ENCODE measurements at places on chromosomes 7 and 10.

- DNase-seq = no peak
These were observed 4.8 kb upstream of the AKR1B10 start for GRCh38 chr7:134522601-134523000.

DNA sequence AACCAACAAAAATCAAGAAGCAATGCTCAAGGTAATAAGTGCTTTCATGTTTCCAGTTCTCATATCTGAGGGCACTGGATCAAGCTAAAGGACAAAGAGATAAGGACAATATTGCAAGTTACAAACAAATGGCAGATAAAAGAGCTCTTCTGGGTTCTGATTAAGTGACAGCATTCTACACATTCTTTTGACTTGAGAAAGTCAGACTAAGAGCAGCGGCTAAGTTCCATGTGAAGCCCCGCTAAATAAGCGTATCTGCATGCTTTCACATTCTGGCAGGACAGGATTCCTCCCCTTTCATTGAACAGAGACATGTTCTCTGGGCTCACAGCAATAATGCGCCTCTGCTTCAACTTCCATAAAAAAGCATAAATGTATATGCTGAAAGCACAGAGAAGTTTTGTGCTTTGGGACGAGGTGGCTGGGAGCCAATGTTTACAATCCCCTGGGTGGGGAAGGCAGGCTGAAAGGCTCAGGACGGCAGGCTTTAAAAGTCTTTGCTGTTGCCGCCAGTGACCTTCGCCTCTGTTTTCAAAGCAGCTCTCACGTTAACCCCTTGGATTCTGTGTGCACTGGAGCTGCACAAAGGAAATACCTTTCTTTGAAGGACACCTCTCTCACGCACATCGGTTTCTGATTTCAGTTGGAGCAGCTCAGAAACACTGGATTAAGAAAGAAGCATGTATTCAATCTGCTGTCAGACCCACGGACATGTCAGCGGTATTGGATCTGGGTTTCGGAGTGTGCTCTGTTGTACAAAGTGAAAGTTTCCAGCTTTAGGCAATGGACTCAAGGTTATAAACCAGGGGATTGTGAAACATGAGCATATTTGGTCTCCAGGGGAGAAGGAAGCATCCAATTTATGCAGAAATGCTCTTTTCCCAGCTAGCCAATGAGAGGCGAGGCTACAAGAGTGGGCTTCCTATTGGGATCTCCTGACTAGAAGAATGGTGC, 105.4 kb upstream of the FAM133B start:
- DNase-seq = no peak

- no peak for DNase-seq
These were observed 170.1 kb downstream of the ARHGAP12 start for GRCh38 chr10:31758495-31758894.

DNA sequence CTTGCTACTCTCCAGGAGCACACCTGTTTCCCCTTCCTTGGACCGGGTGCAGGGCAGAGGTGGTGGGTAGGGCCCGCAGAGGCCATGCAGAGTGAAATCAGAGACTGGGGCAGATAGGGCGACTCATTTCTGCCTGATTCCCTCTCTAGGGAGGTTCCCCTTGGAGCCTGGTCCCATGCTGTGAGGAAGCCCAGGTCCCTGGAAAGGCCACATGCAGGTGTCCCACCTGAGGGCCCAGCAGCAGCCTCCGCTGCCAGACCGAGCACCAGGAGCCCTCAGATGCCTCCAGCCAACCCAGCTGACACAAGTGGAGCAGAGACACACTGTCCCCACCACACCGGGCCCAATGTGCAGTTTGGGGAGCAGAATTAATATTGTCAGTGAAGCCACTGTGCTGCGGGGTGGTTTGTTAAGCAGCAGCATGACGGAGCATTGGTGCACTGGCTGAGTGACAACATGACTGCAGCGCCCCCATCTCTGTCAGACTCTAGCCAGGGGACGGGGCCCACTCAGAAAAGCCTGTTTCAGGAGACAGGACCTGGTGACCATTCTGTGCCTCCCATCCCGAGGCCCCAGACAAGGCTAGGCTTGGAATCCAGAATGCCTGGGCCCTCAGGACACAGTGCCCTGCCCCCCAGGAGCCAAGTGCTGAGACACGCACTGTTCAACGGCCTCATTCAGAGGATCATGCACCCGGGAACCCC, 30.4 kb upstream of the RET start:
- DNase-seq = no peak

DNA sequence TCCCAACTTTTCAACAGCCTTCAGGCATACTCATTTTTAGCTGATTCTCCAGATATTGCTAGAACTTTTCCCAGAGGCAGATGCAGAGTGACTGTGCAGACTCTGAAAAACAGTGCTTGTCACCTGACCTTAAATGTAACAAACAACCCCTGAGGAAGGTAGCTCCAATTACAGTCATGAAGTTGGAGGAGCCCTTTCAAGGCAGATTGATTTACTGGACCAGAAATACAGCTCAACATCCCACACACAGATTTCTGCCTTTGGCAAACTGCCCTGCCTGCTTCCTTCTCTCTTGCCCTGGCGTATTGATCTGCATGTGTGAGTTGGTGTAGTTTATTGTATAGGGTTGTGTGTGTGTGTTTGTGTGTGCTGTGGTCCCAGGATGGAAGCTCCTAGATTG, 38.5 kb downstream of the PYROXD2 start:
- no peak for DNase-seq

GRCh38 chr7:18997477-18998150, 119.8 kb downstream of the TWIST1 start:
- no peak for DNase-seq

- no peak for DNase-seq
These were observed 3.8 kb upstream of the AOAH start for GRCh38 chr7:36728143-36728542.

DNA sequence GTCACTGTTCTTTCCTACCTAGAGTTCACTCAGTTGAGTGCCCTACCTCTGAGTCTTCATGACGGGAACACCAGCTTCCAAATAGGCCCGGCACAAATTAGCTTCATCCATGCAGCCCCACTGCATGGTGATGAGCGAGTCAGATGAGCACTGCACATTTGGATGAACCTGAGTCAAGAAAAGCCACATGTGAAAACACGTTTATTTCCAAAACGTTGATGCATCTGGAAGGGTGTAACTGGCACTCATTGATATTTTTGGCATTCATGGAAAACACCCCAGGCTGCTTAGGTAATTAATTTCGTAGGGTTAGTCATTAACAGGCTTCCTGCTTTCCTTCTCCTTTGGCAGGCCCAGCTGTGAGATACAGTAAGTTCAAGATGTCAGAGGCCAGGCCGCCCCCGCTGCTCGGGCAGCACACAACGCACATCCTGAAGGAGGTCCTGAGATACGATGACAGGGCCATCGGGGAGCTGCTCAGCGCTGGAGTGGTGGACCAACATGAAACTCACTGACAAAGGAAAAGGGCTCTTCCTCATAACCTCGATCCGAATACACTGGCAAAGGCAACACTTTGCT, 725.2 kb downstream of the SUGCT start:
- DNase-seq = no peak

- DNase-seq = no peak
These were observed 37.0 kb upstream of the SVOPL start for GRCh38 chr7:138738114-138738513.

DNA sequence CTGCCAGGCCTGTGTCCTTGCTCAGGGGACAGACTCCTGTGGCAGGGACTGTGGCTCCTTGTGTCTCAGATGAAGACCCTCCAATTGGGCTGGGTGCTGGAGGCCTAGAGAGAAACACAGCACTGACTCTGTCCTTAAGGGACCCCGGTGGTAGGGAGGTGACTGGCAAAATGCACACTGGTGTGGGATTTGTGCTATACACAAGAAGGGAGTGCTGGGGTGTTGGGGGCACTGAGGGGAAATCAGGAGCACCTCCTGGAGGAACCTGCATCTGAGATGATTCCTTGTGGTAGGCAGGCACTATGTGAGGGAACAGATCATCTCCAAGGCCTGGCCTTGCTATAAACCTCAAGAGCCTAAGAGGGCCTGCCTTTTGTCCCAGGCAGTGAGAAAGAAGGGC, 149.2 kb downstream of the RPS24 start:
- DNase-seq = no peak

GRCh38 chr7:77467408-77467807, 51.3 kb upstream of the GSAP start:
- DNase-seq = no peak

DNA sequence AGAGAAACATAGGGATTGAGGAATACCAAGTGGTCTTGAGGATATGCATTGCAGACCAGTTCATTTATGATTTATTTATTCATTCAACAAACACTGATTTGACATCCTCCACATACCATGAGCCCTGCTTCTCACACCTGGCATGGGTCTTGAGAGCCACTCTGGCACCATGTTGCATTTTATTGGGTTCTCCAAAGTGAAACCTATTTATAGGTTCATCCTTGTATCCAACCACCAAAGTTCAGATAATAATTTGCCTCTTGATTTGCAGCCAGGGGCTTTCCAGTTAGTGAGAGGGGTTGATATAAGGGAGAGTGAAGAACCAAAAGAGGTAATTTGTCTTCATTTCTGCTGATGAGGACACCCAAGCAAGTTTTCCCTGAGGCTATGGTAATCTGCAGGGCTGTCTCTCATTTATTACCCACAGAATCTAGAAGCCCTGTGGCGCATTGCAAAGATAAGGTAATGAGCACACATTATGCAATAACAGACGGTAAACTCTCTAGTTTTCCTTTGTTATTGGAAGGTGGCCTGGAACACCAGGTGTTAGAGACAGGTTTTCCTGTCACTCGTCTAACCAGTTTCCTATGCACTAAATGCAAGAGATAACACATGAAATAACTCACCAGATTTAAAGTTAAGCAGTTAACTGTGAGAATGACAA, 28.8 kb upstream of the ICA1 start:
- no peak for DNase-seq

- DNase-seq = no peak
These were observed 259.6 kb downstream of the RPS24 start for GRCh38 chr10:78292982-78293865.

- no peak for DNase-seq
These were observed 203.3 kb upstream of the HGF start for GRCh38 chr7:81973117-81973516.

GRCh38 chr7:6221340-6222319, 50.8 kb downstream of the CYTH3 start:
- no peak for DNase-seq

DNA sequence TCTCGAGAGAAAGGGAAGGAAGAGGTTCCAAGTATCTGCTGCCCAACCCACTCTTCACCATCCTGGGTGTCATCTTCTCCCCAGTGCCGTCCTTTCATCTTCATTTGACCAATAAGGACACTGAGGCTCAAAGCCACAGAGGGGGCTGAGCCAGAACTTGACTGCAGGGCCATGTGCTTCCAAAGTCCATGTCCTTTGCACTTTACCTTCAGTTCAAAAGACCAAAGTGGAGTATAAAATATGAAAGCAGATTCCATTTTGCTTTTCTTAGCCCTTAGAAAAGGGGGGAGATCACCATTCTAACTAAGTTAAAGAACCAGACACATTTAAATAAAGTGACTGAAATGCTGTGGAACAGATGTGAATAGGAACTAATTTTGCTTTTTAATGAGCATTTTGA, 56.2 kb downstream of the JAZF1 start:
- DNase-seq = no peak

GRCh38 chr10:14751921-14752320, 22.8 kb downstream of the FAM107B start:
- no peak for DNase-seq

DNA sequence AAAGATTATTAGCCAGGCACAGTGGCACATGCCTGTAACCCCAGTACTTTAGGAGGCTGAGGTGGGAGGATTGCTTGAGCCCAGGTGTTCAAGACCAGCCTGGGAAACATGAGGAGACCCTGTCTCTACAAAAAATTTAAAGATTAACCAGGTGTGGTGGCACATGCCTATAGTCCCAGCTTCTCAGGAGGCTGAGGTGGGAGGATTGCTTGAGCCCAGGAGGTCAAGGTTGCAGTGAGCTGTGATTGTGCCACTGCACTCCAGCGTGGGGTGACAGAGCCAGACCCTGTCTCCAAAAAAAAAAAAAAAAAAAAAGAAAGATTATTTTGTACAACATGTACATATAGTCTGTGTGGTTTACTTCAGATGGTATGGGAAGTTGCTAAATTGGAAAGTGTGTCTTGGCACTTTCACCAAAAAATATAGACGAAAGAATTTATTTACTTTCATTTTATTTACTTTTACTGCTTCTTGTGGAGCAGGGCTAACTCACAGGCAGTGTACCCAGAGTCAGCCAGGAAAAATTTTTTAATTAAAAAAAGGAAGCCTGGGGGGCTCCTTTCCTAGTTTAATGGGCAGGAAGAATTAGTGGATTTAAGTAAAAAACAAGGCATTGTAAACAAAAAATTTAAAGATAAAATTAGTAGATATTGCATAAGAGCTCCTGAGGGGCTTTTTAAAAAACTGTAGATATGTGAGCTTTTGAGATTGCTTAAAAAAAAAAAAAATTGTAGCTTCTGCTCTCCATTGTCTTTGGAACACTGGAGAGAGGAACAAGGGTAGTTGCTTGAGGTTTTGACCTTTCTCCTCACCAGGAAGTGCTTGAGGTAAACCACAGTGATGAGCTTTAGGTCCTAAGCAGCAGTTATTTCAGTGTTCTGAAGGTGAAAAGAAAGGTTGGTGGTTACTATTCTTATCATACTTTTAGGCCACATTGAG, 44.6 kb upstream of the VDAC2 start:
- no peak for DNase-seq

- peak; percentile 67 for DNase-seq
These were observed 1.0 kb upstream of the EPHB6 start for GRCh38 chr7:142853739-142854371.

- no peak for DNase-seq
These were observed 137.3 kb downstream of the SDK1 start for GRCh38 chr7:3438352-3438751.

GRCh38 chr10:3829156-3830050, 44.4 kb upstream of the KLF6 start:
- no peak for DNase-seq

DNA sequence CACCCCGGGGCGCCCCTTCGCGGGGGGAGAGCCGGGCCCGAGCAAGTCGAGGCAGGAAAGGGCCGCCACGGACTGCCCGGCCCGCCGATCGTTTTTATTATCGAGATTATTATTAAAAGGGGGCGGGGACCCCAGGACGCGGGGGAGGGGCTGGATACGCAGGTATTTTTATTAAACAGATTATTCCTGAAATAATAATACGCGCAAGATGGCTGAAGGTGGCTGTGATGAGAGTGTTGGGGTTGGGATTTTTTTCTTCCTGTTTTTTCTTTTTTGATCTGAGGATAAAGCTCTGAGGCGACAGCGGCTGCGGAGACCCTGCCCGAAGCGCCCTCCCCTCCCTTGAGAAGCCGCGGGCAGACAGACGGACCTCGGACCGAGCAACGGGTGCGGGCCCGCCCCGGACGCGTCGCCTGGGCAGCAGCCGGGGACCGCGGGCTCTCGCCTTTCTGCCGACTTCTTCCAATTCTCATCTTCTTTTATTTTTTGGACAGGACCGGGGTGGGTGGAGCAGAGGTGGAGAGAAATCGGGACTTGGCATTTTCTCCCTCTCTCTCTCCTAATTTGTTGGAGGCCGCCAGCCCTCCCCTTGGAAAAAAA, 1.4 kb upstream of the TRIM8 start:
- DNase-seq = peak; percentile 57

DNA sequence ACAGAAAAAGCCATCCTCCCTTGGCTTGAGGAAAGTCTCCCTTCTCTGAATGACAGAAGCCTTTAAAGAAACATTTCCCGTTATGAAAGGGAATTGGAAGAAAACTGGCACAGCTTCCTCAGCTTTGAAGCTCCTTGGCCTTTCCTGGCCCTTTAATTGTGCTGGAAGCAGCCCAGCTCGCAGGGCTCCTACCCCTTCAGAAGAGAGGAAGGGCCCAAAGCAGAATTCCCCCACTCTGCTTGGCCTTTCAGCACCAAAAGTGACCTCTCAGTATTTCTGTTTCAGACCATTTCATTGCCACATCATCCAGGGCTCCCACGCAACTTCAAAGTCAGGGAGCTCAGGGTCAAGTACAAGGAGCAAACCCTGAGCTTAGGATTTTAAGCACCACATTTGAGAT, 4.2 kb downstream of the AFAP1L2 start:
- DNase-seq = no peak
